ENCODE measurements at places on chromosomes 5 and 9.

GRCh38 chr5:87051502-87052113 is 216.1 kb upstream of the RASA1 start:
- DNase-seq = no peak

- no peak for DNase-seq
Observed at GRCh38 chr9:86483496-86483895, 129.3 kb upstream of the TUT7 start.

DNA sequence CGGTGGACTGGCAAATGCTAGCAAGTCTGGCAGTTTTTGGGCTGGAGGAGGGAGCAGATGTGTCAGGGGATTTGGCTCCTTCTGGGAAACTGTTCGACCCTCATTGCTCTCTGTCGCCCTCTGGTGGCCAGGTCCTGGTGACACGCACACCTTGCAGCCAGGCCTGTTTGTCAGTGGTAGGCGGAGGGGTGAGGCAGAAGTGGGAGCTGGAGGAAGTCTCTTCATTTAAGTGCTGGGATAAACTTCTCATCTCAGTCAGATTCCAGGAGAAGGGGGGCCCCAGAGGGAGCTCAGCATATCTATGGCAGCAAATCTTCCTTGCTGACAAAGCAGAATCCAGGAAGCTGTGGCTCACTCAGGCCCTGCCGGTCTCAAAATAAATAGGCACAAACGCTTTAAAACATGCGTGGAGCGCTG is 326.5 kb downstream of the ZSWIM6 start:
- DNase-seq = peak; percentile 82

DNA sequence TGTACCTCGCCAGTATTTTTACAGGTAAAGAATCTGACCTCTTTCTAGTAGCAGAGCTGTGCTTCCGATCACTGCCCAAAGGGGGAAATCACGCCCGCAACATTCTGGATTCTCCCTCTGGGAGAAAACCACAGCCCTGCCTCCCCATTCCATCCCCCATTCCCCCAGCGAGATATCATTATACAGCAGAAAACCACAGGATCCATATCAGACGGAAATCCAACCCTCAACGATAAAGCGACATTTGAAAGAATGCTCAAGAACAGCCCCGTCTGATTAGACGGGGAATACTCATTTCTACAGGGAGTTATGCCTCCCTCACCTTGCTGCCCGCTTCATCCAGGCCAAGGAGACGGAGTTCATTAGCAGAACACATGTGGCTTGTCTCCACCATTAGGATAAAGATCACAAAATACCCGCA is 172.8 kb downstream of the COL23A1 start:
- no peak for DNase-seq

DNA sequence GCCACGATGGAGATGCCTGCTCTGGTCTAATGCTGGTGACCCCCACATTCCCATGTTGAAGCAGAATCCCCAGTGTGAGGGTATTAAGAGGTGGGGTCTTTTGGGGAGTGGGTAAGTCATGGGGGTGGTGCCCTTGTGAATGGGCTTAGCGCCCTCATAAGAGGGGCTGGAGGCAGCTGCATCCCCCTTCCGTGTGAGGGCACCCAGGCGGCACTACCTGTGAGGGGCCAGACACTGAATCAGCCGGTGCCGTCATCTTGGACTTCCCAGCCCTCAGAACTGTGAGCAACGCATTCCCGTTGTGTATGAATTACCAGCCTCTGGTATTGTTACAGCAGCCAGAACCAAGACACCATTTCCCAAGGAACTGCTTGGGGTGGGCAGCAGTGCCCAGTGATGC is 27.0 kb upstream of the RNF130 start:
- DNase-seq = no peak

GRCh38 chr9:78939311-78940065 is 632.3 kb upstream of the TLE4 start:
- no peak for DNase-seq

All from activated naive CD4-positive, alpha-beta T cell treated with Interleukin-2 at 50 U/mL for 16 hours (primary cell).